SK-N-SH (cell line): ENCODE measurements at places on chromosomes 16 and 17. TPM values are rescaled to one million over a fixed set of nuclear protein-coding genes. Genes with fewer than 3 reads are reported as not detected.

The TBC1D3I gene
- polyA plus RNA-seq, result 0.05 TPM in 1 of 2 replicates, not detected in the other

The AURKB gene
- 28.8 and 43.9 TPM in 2 replicates for polyA plus RNA-seq

The RSPRY1 gene
- polyA plus RNA-seq, result 16.6 and 21.7 TPM in 2 replicates

The SLC4A1 gene
- not detected in 2 replicates for polyA plus RNA-seq

The TAC4 gene
- not detected in 2 replicates for polyA plus RNA-seq

The ZNF597 gene
- polyA plus RNA-seq, result 1.1 and 1.3 TPM in 2 replicates

The HS3ST3A1 gene
- 17.1 and 22.6 TPM in 2 replicates for polyA plus RNA-seq

DNA sequence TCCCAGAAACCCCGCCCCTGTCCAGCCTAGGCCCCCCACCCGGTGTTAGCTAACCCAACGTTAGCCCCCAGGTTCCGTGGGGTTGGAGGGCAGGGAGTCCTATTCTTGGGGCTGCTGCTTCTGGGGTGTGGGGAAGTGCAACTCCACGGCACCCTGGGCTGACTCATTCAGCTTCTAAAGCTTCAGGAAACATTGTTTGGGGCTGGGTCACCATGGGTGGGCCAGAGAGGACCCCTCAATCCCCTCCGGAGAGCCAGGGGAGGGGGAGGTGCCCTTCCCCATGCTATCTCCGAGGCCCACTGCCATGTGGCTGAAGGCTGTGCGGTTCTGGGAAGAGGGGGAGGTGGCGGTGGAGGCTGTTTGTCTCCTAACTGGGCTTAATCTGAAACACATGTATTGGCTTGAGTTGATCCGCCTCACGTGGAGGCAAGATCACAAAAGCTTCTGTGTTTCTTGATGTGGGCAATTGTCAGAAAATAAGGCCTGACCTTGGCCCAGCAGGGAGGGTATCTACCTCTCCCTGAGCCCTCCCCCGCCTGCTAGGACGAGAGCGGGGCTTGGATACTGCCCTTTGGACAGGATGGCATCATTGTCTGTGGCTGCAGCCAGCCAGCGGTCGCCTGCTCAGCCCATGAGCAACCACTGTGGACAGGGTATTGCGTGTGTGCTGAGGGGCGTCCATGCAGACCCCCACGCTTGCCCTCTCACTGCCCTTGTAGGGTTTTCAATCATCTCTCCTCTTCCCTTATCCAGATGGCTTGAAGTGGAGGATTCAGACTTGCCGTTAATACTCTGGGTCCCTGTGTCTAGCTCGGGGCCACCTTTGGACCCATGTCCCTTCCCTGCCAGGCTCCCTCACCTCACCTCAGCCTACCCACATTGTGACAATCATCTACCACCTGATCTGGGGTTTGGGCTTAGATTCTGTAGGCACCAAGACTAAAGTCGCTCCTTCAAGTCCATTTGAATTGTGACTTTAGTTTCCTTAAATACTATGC is 1.3 kb downstream of the SERPINF1 start:
- peak; percentile 92 for DNase-seq

DNA sequence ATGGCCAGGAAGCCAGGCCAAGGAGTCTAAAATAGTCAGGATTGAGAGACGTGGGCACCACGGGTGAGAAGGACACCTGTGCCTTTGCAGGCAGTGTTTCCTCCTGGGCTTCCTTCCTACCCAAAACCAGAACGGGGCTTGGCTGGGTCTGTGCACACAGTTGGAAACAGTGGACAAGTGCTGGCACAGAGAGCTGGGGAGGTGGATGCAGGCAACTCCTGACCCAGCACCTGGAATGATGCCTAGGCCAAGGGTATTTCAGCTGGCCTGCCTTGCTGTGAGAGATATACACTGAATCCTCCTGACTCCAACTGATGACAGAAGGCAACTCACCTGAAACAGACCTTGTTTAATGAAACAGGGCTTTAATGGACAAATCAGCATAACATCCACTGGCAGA is 186.2 kb downstream of the SLC39A11 start:
- DNase-seq, result no peak

GRCh38 chr17:4566785-4567184 is 6.4 kb upstream of the GGT6 start:
- peak; percentile 81 for DNase-seq

GRCh38 chr17:14845591-14846281 is 419.4 kb downstream of the PMP22 start:
- DNase-seq, result no peak

DNA sequence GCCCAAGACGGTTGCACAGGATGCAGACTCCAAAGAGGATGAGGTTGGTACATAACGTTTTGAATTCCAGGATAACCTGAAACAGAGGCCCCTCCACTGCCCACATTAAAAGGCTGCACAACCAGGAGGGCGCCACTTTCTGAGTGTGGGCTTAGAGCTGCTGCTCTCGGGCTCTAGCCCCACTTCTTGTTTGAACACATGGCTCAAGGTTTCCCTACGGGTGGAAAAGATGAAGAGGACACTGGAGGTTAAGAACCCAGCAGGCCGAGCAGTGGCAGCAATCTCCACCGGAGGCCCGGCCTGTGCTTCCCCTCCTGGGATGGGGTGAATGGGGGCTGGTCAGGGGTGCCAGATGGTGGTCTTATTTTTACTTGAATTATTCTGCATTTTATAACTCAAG is 8.0 kb upstream of the TRAP1 start:
- no peak for DNase-seq

DNA sequence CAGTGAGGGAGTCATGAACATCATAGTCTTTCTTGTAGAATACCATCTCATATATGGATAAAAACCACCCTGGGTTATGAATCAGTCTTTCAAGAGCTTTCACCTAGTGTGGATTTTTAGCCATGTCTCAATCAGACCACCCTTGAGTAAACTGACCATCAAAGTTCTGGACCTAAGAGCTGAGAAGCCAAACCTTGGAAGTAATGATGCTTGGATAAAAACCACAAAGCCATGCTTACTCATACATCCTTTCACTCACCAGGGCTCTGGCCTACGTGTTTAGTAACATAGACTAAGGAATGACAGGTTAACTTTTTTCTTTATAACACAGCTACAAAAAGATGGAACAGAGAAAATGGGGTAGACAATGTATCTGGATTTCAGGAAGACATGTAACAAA is 167.2 kb downstream of the STX8 start:
- DNase-seq, result no peak

DNA sequence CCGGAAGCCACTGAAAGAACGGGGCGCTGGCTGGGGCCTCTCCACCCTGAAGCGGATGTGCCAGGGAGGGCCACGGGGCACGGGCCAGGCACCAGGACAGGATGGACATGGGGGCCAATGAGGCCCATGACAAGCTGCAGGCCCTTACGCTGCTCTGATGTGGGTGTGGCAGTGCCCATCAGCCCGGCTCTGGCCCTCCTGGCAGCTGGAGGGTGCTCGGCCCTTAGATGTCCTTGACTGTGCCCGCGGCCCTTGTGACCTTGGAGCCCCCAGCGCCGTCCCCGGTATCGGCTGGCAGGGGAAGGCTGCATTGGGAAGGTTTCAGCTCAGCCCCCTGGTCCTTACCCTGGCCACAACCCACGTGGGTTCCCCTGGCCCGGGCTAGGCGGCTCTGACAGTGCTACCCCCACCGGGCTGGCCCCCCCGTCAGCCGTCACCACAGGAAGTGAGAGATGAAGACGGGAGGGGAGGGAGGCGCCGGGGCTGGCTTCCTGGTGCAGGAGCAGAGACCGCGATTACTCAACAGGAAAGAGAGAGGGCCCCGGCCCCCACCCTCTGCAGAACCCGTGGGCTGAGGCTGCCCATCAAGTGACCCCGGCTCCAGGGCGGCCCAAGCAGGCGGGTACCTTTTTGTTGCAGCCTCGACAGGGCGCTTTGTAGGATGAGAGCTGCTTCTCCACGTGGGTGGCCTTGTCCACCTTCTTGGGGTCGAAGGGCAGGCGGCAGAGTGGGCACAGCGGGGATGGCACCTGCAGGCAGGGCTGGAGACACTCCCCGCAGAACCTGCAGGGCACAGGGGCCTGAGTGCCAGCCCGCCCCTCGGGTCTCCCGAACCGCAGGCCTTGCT is 5.3 kb downstream of the RNF166 start:
- DNase-seq, result no peak

GRCh38 chr17:59572301-59572924 is 7.0 kb downstream of the DHX40 start:
- no peak for DNase-seq

DNA sequence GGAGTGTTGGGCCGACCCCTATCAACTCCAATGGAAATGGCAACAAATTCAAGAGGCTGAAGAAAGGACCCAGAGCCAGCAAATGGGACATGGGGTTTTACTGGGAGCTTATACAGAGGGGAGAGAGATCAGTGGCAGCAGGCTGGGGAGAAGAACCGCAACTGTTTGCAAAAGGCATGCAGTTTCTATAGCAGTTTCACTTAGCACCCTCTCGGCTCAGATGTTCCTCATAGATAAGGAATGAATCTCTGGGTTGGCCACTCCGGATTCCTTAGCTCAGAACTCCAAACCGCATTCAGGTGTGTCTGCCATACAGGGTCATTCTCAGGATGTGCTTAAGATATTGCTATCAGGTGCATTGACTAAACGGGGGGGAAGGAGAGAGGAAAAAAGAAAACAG is 71.1 kb upstream of the RPL38 start:
- DNase-seq, result no peak

DNA sequence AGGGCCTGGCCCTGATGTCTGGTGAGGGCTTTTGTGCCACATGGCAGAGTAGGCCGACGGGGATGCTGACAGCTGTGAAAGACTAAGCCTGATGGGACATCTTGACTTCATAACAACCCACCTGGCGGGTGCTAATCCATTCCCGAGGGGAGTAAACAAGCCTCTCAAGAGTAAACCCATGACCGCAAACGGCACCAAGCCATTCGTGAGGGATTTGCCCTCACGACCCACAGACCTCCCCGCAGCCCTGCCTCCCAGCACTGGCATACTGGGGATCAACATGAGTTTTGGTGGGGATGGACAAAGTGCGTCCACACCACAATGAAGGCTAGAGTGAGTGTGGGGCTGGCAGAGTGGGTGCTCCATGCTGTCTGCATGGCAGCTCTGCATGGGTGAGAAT is 11.7 kb downstream of the RNF213 start:
- no peak for DNase-seq

DNA sequence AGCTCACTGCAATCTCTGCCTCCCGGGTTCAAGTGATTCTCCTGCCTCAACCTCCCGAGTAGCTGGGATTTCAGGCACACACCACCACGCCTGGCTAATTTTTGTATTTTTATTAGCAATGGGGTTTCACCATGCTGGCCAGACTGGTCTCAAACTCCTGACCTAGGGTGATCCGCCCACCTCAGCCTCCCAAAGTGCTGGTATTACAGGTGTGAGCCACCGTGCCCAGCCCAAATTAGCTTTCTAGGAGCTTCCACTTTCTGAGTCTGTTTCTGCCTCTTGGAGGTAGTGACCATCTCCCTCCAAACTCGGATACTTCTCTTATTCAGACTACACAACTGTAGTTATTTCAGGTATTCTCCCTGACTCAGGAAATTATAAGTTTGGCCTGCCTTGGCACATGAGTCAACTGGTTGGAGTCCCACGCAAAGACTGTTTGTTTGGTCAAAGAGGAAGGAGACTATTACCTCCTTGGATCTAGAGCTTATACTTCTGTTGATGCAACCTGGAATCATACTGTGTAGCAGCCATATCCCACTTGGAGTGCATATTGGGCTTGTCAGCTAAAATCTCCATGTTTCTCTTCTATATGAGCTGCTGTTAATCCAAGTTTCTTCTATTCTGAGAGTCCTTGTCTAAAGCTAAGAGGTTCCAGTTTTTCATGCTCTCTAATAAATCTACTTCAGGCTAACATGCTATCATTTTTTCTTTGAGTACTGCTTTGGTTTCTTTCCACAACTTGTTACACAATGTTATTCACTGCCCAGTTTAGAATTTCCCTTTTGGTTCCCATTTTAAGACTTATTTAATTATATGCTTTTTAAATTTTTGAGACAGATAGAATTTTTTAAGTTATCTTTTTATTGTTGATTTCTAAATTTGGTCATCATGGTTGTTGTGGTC is 7.5 kb downstream of the IL4R start:
- DNase-seq, result no peak

GRCh38 chr16:77868478-77868877 is 80.1 kb downstream of the VAT1L start:
- no peak for DNase-seq

DNA sequence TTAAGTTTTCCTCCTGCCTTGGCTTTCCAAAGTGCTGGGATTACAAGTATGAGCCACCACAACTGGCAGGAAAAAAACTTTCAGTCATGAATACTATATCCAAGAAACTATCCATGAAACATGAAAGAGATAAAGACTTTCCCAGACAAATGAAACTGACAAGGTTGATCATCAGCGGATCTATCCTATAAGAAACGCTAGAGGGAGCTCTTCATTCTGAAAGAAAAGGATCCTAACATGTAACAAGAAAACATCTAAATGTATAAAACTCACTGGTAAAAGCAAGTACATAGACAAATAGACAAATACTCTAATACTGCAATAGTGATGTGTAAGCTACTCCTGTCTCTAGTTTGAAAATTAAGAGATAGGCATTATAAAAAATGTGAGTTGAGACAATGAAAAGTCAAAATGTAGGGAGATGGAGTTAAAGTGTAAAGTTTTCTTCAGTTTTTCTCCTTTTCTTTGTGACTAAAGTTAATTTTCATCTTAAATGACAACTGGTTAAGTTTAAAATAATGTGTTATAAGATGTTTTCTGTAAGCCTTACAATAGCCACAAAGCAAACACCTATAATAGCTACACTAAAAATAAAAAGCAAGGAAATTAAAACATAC is 79.6 kb upstream of the TEKT1 start:
- peak; percentile 41 for DNase-seq

GRCh38 chr16:13557418-13557817 is 362.5 kb upstream of the ERCC4 start:
- no peak for DNase-seq

GRCh38 chr16:11175787-11176341 is 80.1 kb downstream of the SOCS1 start:
- no peak for DNase-seq
